Thoracic aorta (tissue), 2 donors: ENCODE measurements at places on chromosomes 12 and 14. TPM values are rescaled to one million over a fixed set of nuclear protein-coding genes. Genes with fewer than 3 reads are reported as not detected.

Gene C12orf54
- not detected for total RNA-seq

GRCh38 chr14:39050389-39050788, 52.6 kb downstream of the SEC23A start:
- DNase-seq: no peak

GRCh38 chr12:27695556-27696292, 523 bp upstream of the REP15 start:
- DNase-seq: no peak

Gene SNW1
- 40.9 TPM for total RNA-seq

- no peak for DNase-seq
Measured at GRCh38 chr14:100370003-100370402, 46.9 kb downstream of the SLC25A47 start.

GRCh38 chr14:22556021-22556989, 32.7 kb downstream of the DAD1 start:
- DNase-seq: no peak
